Occipital lobe (tissue), 3 donors: ENCODE measurements at places on chromosomes 13 and 19. TPM values are rescaled to one million over a fixed set of nuclear protein-coding genes. Genes with fewer than 3 reads are reported as not detected.

- DNase-seq: no peak
Observed at GRCh38 chr19:46935066-46935663, 74.4 kb downstream of the ARHGAP35 start.

- DNase-seq: no peak
Observed at GRCh38 chr19:4224470-4224869, 4.9 kb upstream of the EBI3 start.

DNA sequence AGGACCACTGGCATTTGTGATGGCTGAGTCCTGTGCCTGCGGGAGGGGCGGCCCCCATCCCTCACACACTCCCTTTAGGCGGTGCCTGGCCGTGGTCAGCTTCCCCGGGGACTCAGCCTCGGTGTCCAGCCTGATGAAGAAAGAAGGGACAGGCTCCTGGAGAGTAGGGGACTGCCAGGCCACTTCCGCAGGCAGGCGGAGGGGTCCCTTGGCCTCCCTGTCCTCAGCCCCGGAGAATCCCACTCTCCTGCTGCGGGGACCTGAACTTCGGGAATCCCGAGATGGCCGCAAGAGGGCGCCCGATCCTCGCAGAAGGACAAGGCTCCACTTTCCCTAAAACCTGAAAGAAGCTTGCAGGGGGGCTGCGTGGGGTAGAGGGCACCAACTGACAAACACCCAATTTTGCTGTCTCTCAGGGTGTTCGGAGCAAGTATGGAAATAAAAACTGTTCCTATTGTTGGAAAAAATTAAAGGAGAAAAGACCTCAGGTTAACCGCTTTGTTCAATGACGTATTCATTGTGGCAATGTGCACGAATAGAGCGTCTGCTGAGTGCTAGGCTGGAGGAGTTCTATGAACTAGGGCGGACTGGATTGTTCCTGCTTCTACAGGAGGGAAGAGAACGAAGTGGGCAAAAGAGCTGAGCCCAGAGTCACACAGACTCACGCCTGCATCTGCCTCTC, 297.3 kb downstream of the ZNF536 start:
- peak; percentile 69 for DNase-seq

- DNase-seq: no peak
Observed at GRCh38 chr13:34013061-34013460, 195.1 kb downstream of the RFC3 start.

DNA sequence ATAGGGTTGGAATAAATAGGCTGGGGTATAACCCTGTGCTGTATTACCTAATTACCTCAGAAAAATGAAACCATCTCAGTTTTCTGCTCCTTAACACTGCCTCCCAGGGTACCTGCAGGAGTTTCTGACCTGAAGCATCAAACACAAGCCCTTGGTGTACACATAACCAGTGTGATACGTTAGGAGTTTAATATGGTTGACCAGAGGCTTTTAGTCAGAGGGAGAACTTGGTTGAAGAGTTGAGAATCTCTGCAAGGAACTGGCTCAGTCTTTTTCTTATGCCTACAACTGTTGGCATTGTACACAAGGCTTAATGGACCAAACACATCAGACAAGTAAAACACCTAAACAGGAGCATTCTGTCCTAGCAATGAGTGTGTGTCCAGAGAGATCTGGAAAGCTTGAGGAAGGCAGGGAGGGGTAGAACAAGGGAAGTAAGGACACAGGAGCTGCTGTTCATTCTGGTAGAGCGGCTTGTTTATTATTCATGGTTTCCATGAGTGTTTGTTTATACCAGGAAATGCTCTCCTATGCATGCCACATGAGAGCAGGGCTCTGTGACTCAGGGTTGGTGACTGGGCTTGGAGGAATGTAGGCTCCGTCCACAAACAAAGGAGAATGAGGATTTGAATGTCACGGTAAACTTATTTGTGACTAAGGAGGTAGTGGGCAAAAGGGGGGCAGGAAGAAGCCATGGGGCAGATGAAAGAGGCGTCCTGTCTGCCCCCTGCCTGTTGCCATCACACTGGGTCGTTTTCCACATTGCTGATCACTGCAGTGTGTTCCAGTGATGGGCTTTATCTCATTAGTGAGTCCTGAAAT, 11.9 kb upstream of the SPATA13 start:
- DNase-seq: no peak

GRCh38 chr13:26019881-26020870, 31.6 kb downstream of the SHISA2 start:
- DNase-seq: no peak

DNA sequence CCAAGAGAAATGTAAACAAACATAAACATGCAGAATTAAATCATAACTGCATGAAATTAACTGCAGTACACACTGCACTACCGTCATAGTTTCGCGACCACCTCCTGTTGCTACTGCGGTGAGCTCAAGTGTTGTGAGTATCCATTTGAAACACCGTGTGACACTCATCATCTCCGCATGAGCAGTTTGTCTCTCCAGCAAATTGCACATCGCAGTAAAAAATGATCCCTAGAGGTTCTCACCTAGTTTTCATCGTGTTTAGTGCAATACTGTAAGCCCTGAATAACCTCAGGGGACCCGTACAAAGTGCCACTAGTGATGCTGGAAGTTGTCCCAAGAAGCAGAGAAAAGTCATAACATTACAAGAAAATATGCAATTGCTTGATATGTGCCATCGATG, 147.7 kb downstream of the DPF1 start:
- no peak for DNase-seq

DNA sequence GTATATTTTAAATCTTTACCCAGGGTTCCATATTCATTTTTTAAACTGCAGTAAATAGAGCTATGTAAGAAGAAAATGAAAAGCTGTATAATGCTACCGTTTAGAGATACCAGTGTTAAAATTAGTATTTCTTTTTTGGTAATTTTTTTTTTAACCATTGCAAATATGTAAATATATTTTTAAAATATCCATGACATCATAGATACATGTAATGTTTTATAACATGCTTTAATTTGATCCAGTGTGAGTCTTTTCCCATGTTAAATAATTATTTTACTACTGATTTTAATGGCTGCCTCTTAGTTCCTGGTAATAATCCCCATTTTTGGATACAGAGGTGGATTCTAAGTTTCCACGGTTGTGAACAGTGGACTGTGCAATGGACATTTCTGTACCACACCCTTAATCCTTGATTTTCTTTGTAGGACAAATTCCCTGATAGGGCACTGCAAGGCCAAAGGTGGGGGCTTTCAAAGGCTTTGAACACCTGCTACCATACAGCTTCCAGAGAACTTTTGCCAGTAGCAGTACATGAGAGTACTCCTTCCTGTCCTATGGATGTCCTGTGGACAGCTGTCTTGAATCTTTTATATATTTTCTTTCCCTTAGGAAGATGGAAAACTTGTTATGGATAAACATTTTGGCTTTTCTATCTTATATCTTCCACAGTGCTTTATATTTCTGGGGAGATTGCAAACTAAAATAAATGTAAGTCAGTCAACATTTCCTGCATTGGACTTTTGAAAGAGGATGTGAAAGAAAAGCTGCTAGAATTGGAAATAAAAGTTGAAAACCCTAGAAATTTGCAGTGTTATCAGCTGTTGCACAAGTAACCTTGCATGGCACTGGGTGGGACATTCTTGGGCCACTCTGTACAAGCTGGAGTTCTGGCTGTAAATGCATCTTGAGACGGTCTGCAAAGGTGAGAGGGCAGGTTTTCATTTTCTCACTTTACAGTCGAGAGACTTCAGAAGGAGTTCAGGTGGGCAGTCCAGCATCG, 46.8 kb downstream of the ARHGEF7 start:
- no peak for DNase-seq

DNA sequence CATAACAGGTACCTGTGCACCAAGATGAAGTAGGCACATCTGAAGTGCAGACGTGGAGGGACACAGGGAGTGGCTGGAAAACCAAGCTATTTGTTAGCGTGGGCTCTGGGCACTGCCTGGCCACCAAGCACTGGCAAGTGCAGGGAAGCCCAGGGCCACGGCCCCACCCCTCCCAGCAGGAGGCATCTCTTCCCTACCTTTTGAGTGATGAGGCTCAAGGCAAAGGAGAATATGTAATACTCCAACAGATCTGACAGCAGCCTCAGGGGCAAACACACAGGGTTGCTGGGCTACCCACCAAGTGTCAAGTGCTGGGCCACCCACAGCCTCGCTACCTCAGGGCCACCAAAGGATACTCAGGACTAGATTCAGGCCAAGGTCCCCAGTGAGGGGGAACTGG, 11.6 kb downstream of the TUBA3C start:
- no peak for DNase-seq

DNA sequence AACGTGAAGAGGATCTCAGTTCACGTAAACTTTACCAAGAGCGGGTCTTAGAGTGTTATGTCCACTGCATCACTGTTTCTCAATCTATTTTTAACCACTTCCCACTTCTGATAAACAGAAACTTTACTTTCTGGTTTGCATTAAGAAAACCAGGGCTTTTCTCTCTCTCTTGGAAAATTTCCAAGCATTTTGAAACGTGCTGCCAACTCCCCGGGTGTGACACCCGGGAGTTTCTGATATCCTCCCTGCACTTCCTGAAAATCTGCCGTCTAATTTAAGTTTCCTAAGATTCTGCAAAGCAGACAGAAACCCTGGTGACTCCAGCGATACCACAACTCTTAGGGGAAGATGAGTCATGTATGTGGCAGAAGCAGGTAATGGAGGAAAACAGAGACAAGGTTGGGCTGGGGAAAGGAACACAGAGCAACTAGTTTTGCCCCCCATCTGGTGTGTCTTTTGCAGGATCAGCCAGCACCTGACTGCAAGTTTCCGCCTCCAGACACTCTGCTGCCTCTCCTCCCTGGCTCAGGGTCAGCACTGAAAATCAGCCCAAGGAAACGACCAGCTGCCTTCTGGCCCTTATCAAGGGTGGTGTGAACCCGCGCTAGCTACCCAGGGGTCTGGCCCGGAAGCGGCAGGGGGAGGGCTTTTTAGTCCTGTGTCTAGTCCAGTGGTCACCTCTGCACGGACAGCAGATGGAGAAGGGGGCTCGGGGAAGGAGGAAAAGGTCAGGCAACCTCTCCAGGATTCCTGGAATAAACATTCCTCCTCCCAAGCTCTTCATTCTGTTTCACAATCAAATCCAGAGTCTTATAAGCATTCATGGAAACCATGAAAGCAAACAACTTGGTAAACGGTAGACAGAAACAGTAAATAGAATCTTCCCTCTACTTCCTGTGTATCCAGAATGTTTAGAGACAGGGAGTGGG, 11.3 kb upstream of the FFAR2 start:
- no peak for DNase-seq

DNA sequence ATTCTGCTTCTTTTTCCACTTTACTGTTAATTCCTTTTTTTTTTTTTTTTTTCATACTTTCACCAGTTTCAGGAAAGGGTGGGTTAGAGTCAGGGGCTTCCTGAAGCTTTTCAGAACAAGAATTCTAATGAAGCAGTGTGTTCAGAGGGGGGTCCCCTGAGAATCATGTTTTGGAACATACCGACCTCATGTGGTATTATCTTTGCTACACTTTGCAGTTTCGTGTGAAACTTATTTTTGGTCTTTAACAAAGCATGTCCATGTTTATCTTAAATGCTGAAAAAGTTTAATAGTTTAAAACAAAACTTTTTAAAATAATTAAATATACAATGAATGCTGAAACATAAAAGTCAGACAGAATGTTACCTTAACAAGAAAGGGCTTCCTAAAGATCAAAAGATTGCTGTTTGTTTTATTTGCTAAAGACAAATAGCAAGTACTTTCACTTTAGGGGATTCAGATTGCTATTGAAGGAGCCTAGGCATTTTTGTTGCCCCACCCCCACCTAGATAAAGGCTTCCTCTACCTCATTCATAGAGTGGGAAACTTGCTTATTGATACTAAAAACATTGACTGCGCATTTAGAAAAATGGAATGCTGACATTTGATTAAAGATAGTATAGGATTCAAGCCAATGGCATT, 21.1 kb upstream of the POMP start:
- no peak for DNase-seq

DNA sequence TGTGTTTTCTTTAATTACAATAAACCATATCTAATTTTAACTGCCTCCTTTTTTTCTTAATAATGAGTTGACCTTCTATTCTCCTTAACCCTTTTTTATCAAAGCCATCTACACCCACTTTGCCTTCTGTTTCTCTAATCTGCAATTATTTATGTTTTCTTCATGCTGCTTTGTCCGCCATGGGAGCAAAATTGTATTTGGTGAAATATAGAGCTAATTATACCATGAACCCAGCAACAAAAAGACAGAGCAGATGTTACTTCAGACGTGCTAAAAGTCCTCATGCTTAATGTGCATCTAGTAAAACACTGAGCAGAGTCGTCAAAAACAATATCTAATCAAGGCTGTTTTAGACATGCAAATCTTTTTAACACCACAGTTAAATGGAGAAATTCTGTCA, 264.7 kb downstream of the DACH1 start:
- no peak for DNase-seq

DNA sequence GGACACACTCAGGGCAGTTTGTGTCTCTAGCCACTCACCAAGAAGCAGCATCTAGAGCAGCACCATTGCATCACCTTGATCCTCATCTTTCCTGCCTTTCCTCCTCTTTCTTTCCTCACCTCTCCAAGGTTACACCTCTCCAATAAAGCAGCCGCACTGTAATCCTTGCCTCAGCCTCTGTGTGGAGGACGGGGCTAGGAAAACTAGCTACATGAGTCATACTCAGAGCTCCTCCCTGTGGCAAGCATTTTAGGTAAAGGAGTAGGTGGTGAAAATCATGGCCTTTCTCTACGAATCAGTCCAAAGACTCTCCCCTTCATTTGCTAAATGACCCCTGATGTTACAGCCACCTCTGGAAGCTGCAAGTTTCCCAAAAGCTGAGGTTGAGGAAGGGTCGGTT, 108.9 kb downstream of the DNAJC15 start:
- DNase-seq: no peak

GRCh38 chr13:43805071-43805468, 18.3 kb upstream of the ENOX1 start:
- peak; percentile 64 for DNase-seq

DNA sequence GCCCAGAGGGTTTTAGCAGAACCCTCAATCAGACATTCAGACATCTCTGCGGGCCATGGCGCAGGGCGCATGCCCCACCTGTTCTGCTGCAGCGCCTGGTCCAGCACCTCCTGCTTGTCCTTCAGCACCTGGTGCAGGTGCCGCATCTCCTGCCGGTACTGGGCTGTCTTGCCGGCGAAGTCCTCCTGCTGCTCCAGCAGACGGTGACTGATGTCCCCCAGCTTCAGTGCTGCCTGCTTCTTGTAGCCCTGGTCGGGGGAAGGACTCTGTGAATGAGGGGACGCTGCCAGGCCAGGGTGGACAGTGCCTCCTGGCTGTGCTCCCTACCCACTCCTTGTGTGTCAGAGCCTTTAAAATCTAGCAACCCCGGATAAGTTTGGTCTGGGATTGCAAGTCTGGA, 12.2 kb upstream of the SLC7A9 start:
- DNase-seq: no peak

- no peak for DNase-seq
Observed at GRCh38 chr19:24081056-24081455, 5.9 kb upstream of the ZNF254 start.

- DNase-seq: no peak
Observed at GRCh38 chr13:98033277-98034247, 80.1 kb downstream of the IPO5 start.

Gene FXYD1
- total RNA-seq: not detected

Gene ZNF99
- 0.16 TPM for total RNA-seq

Gene WTIP
- 10.9 TPM for total RNA-seq

Gene CEACAM21
- total RNA-seq: 1.6 TPM

Gene IGFL1
- not detected for total RNA-seq
